ENCODE measurements at places on chromosomes 13 and 19. TPM values are rescaled to one million over a fixed set of nuclear protein-coding genes. Genes with fewer than 3 reads are reported as not detected.

Gene MBD3L2
- total RNA-seq = not detected

Gene LYPD5
- 0.35 TPM for total RNA-seq

GRCh38 chr13:47252627-47253026, 355.8 kb upstream of the HTR2A start:
- DNase-seq = no peak

- DNase-seq = peak; percentile 99
Measured at GRCh38 chr19:55605207-55605636, 225 bp upstream of the ZNF865 start.

Gene MIA
- total RNA-seq = 1.4 TPM

Gene LGI4
- not detected for total RNA-seq

Gene APLP1
- 21.1 TPM for total RNA-seq
